Left ventricle myocardium superior (tissue), 1 donor: ENCODE measurements at places on chromosomes 12 and 14. TPM values are rescaled to one million over a fixed set of nuclear protein-coding genes. Genes with fewer than 3 reads are reported as not detected.

Gene KRT3
- total RNA-seq, result not detected

Gene NID2
- total RNA-seq, result 41.3 TPM

Gene OR4K2
- total RNA-seq, result not detected

Gene KRT78
- total RNA-seq, result not detected

Gene GRIN2B
- total RNA-seq, result 0.17 TPM

Gene KRT79
- total RNA-seq, result not detected

Gene LHX5
- not detected for total RNA-seq

Gene CEP290
- total RNA-seq, result 8.5 TPM

Gene PARPBP
- 0.47 TPM for total RNA-seq

Gene POTEG
- not detected for total RNA-seq

Gene NEUROD4
- total RNA-seq, result not detected

Gene KLRG1
- 5.6 TPM for total RNA-seq

Gene A2M
- 569 TPM for total RNA-seq

Gene REP15
- total RNA-seq, result 7.5 TPM

Gene TULP3
- total RNA-seq, result 5.4 TPM

Gene KCNH3
- 0.30 TPM for total RNA-seq

Gene KCNJ8
- total RNA-seq, result 55.5 TPM

Gene FBRSL1
- total RNA-seq, result 68.0 TPM

Gene FMNL3
- total RNA-seq, result 11.3 TPM

Gene CLEC6A
- not detected for total RNA-seq
